ENCODE measurements at places on chromosomes 4 and X. TPM values are rescaled to one million over a fixed set of nuclear protein-coding genes. Genes with fewer than 3 reads are reported as not detected.

Gene SHROOM2
- total RNA-seq: 0.24 TPM

Gene TMSB15B
- 4.3 TPM for total RNA-seq

Gene RHOXF2
- total RNA-seq: not detected

Gene ARMCX4
- total RNA-seq: 0.43 TPM

Gene VCX3B
- not detected for total RNA-seq
